ENCODE measurements at places on chromosomes 11 and 22.

DNA sequence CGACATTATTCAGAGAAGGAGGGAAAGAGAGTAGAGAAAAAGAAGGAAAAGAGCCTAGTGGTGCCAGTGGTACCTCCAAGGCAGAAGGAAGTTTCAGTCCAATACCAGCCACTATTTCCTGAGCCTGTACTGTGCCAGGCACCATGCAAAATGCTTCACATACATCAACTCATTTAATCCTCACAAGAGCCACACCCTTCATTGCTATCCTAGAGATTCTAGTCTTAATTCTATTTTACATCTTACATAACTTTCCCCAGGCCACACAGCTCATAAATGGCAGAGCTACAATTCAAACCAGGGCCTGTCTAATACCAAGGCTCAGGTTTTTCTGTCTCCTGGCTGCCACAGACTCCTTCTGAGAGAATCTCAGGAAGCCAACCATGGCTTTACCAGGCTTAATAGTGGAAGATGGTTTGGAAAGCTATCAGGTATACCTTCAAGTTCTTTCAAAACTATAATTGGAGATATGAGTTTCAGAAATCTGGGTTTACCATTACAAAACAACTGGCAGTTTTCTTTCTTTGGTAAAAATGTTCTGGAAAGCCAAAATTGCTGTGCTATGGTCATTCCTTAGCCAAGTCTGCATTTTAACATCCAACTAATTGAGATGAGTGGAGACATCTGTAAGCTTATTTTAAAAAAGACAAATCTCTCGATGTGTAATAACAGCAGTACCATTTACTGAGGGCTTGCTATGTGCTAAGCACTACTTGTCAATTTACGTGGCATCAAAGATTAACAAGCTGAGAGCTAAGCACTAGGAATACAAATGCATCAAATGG lies 225.1 kb upstream of the PITPNB start:
- DNase-seq: no peak

- DNase-seq: peak; percentile 40
Measured at GRCh38 chr11:123111465-123111864, 49.5 kb upstream of the HSPA8 start.

DNA sequence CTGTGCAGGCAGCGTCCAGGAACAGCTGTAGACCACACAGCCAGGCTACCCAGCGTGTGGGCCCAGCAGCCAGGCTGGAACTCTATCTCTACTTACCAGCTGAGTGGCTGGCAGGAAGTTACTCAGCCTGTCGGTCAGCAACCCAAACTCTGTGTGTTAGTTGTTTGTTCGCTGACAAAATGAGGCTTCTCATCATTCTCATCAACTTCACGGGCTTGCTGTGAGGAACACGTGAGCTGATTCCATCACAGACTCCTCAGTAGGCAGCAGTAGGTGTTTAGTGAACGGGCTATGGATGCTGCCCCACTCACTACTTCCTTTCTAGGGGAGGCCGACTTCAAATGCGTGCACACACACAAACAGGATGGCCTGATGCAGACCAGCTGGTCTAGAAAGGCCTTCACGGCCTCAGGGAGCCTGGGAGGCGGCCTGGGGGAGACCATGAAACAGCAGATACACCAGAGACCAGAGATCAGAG lies 830 bp upstream of the SPDYC start:
- DNase-seq: no peak

GRCh38 chr11:115627666-115628460 lies 123.6 kb upstream of the CADM1 start:
- no peak for DNase-seq

- no peak for DNase-seq
Measured at GRCh38 chr11:126083829-126084607, 21.4 kb upstream of the CDON start.

GRCh38 chr22:30326255-30326705 lies 461 bp downstream of the TBC1D10A start:
- peak; percentile 52 for DNase-seq

DNA sequence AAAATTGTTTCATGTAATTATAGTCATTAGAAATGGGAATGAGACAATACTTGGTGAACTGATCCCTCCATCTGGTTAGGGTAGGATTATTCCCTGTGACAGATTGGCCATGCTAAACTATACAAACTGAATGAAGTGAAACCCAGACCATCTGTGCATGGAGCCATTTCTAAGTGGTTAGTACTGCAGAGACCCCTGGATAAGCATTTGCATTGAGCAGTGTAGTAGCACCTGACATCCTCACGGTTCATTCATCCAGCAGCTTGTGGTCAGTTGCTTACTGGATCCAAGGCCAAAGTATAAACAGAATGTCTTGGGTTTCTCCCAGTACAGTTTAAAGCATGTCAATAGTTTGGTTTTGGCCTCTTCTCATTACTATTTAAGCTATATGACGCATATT lies 93.8 kb upstream of the ARHGAP42 start:
- DNase-seq: no peak

DNA sequence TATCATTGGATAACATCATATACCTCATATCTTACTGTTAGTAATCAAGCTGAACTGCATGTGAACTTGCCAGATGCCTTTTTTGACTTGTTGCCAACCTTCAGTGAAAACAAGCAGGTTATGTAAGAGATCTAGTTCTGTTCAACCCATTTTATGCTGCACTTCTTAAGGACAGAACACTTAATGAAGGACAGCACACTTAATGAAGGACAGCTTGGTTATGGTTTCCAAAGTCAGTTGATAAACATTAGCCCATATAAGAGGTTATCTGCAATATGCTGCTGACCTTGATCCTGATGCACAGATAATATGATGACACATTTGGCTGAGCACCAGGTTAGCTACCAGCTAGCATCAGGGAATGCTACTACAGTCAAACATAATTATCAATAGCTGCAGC lies 358.7 kb upstream of the PDGFD start:
- no peak for DNase-seq

GRCh38 chr22:32864596-32864995 lies 63.1 kb downstream of the TIMP3 start:
- no peak for DNase-seq

GRCh38 chr11:31865606-31866300 lies 54.6 kb upstream of the PAX6 start:
- no peak for DNase-seq

DNA sequence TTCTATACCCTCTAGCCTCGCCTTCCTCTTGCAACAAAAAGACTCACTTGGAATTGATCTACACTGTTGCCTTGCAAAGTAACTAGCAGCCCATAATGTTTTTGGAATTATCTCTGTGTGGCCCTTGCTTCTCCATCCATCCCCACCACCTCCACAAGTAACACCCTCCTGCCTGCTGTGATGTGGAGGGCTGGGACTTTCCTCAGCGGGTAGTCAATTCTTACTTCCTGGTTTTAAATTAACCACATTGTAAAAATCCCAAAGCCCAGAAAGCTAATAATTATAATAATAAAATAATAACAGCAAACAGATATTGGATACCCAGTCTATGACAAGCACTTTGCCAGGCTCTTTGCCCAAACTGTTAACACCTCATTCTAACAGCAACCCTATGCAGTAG lies 40.8 kb upstream of the GALNT18 start:
- no peak for DNase-seq

GRCh38 chr11:28086569-28086968 lies 21.4 kb downstream of the KIF18A start:
- DNase-seq: peak; percentile 6

GRCh38 chr11:46114378-46114777 lies 6.9 kb downstream of the PHF21A start:
- no peak for DNase-seq

DNA sequence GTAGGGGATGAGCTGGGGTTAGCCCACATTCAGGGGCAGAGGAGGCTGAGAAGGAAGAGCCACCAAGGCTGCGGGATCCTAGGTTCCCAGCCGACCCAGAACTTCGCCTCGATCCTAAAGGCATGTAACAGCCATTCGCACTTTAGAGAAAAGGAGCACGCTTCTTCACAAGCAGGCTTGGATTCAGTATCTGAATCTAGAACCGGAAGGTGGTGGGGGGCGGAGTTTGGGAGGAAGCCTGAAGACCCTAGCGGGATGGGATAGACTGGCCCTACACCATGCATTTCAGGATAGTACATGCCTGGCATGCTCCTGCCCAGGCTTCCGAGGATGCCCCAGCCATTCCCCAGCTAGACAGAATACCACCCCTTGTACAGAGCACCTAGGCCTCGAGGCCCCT lies 4.4 kb downstream of the SCARF2 start:
- DNase-seq: no peak

GRCh38 chr22:49637255-49637760 lies 190.4 kb downstream of the BRD1 start:
- DNase-seq: no peak

DNA sequence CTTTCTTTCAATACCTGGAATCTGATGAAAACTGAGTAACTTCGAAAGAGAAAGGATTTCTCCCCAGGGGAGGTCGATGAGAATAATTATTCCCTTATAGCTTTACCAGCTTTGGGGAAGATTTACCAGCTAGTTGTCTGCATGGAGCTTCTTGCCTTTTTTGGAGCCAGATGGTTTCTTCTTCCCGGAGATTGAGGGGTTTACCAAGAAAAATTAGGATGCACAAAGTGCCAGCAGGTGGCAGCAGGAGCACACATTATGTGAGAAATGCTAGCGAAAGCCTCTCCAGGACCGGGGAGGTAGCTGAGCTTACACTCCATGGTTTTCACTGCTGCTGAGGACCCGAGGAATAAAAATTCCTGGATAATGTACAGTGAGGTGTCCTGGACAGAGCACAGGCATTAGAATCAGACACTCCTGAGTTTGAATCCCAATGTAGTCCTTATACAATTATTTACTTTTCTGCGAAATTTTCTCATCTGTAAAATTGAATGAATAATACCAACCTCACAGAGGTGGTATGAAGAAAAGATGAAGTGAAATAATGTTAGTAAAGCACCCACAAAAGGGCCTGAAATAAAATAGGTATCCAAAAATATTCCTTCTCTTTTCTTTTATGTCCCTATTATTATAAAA lies 46.0 kb upstream of the PARVA start:
- DNase-seq: peak; percentile 83

GRCh38 chr11:99640671-99641070 lies 619.9 kb downstream of the CNTN5 start:
- DNase-seq: no peak

DNA sequence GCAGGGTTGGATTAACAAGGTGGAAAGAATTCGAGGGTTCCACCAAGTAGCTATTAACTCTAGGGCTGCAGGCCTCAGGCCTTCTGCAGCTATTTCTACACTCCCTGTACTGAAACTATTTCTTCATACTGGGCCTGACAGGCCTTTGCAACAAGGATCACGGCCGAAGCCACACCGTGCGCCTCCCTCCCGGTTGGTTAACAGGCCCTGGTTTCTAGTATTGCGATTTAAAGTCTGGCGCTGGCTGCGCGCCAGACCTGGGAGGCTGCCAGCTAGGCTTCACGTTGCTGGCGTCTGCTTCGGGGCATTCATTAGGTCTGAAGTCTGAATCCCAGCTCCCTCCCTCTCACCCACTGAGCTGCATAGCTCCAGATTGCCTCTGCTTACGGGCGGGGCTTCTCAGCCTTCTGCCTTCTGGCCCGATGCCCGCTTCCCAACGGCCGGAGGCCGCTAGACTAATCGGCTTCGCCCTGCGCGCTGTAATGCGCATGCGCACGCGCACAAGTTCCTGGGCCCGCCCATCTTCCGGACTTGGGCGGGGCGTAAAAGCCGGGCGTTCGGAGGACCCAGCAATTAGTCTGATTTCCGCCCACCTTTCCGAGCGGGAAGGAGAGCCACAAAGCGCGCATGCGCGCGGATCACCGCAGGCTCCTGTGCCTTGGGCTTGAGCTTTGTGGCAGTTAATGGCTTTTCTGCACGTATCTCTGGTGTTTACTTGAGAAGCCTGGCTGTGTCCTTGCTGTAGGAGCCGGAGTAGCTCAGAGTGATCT lies 1.6 kb downstream of the LDHA start:
- DNase-seq: peak; percentile 97

- DNase-seq: no peak
Measured at GRCh38 chr11:17766590-17766989, 32.0 kb downstream of the KCNC1 start.

- no peak for DNase-seq
Measured at GRCh38 chr11:2555891-2556290, 111.1 kb downstream of the KCNQ1 start.

GRCh38 chr11:112156153-112156955 lies 7.5 kb downstream of the IL18 start:
- no peak for DNase-seq

DNA sequence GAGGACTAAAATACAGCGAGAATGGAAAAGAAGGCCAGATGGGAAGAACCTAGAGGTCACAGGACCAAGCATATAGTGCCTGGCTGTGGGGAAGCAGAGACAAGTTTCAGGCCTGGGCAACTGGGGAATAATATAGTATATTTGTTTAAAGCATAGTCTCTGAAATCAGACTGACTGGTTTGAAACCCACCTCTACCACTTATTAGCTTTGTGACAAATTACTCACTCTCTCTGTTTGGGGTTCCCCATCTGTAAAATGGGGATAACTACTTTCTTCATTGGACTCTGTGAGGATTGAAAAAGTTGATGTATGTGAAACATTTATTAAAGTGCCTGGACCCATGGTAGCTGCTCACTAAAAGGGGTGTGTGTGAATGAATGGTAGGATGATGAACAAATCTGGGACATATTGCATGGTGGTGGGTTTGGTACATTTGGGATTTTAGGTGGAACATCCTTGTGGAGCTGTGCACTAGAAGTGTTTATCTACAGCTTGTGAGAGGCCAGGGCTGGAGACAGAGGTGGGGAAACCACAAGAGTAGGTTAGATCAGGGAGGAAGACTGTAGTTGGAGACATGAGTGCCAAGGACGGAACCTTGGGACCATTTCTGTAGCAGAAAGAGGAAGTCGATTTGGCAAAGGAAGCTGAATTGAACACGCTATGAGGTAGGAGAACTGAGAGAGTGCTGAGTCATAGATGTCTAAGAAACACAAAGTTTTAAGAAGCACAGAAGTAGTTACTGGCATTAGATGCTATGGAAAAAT lies 52.6 kb downstream of the SWAP70 start:
- DNase-seq: no peak

DNA sequence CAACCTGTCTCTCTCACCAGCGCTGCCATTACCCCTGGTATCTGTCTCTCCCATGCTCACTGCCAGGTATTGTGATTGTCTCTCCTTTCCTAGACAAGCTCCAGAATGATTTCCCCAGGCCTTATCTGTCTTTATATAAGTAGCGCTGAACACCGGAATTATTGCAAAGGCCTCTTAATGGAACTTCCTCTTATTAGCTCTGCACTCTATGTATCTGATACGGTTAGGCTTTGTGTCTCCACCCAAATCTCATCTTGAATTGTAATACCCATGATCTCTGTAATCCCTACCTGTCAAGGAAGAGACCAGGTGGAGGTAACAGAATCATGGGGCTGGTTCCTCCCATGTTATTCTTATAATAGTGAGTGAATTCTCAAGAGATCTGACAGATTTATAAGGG lies 39.3 kb downstream of the DDI1 start:
- DNase-seq: no peak

Measured in AG20443 (cell line).